Stimulated activated CD4-positive, alpha-beta T cell treated with anti-CD3 and anti-CD28 coated beads, Interleukin-1b, Interleukin-23, amount 100 ng/mL, for 24 hours (primary cell): ENCODE measurements at places on chromosomes 1 and 21.

DNA sequence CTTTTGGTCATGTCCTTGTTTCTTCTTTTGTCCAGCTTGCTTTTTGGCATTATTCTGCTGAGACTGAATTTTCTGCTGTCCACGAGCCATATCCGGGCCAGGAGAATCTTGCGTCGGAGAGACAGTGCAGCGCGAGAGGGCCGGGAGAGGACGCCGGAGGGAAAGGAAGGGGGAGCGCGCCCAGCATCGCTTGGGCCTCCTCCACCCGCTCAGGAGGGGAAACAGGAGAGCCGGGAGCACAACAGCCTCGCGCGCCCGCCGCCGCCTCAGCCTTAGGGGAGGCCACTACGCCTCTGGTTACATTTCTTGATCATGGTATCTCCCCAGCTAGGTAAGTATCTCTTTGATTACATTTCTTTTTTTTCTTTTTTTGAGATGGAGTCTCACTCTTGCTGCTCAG lies 7.4 kb upstream of the DEGS1 start:
- DNase-seq, result no peak

DNA sequence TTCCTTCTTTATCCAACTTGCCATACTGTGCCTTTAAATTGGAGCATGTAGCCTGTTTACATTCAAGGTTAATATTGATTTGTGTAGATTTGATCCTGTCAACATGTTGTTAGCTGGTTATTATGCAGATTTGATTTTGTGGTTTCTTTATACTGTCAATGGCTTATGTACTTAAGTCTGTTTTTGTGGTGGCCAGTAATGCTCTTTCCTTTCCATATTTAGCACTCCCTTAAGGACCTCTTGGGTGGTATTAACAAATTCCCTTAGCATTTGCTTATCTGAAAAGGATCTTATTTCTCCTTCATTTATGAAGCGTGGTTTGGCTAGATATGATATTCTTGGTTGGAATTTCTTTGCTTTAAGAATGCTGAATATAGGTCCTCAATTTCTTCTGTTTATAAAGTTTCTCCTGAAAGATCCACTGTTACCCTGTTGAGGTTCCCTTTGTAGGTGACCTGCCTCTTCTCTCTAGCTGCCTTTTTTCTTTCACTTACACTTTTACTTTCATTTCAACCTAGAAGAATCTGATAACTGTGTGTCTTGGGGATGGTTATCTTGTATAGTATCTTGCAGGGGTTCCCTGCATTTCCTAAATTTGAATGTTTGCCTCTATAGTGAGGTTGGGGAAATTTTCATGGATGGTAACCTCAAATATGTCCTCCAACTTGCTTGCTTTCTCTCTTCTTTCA lies 86.9 kb upstream of the NEGR1 start:
- no peak for DNase-seq

DNA sequence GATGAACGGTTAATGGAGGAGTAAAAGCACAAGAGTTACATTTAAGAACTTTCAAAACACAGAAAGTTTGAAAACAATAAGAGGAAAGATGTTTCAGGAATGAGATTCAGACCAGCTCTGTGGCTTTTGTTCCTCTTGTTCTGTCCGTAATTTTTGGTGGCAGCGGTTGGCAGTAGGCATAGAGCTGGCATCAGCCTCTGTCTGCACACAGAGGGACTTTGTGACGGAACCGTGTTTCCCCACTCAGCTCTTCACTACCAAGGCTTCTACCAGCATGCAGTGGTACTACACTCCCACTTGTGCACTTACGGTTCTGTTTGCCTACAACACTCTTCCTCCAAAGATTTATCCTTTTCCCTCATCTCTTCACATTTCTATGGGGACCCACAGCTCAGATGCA lies 212.8 kb downstream of the DSCAM start:
- DNase-seq, result no peak

GRCh38 chr21:43369124-43369523 lies 57.8 kb downstream of the SIK1 start:
- DNase-seq, result no peak

DNA sequence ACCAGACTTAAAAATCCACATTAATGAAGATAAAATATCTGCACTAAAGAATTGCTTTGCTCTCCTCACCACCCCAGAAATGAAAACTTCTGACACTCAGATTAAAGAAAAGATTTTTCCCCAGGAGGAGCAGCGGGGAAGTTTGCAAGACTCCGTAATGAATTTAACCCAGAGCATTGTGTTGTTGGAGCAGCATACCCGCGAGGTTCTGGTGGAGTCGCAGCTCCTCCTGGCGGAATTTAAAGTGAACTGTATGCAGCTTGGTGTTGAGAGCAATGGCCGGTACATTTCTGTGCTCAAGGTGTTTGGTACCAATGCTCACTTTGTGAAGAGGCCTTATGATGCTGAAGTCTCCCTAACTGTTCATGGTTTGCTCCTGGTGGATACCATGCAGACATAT lies 46.4 kb downstream of the VPS13D start:
- no peak for DNase-seq

- DNase-seq, result no peak
Measured at GRCh38 chr1:117061986-117062415, 1.9 kb downstream of the TTF2 start.

DNA sequence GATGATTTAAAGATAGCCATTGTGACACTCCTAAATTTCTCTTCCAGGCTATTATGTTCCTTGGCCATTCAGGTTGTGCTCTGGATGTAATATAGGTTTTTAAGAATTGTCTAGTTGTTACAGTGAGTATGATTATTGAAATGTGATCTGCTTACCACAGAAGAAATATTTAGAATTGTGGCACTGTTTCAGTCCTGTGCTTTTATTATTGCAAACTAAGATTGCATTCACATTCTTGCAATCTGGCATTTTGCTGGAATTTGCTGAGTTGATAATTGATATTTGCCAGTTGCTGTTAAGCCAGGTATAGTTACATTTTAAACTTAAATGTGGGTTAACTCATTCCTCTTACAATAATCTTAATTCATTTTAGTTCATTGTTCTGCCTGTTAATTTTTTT lies 22.3 kb downstream of the EXO1 start:
- DNase-seq, result no peak

DNA sequence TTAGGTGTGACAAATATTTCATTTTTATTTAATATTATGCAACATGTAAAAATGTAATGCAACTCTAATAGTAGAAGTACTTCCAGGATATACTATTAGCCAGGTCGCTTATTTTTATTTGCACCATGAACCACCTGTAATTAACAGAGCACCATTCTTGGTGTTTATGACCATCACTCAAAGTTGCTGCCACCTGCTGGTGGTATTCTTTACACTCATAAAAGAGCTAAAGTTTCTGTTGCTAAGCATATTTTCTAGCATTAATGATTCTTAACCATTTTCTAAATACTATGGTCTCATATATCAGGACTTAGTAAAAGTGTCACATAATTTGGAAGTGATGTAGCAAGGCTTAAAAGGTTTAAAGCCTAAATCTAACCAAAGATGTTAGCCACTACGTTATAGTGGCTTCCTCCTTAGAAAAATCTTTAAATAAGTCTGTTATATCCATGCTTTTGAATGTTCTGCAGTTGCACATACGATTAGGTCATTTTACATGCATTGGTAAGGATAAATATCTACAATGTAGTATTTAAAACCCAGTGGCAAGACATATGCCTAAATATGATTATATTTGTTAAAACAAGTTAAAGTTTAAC lies 244.5 kb downstream of the NEGR1 start:
- no peak for DNase-seq

DNA sequence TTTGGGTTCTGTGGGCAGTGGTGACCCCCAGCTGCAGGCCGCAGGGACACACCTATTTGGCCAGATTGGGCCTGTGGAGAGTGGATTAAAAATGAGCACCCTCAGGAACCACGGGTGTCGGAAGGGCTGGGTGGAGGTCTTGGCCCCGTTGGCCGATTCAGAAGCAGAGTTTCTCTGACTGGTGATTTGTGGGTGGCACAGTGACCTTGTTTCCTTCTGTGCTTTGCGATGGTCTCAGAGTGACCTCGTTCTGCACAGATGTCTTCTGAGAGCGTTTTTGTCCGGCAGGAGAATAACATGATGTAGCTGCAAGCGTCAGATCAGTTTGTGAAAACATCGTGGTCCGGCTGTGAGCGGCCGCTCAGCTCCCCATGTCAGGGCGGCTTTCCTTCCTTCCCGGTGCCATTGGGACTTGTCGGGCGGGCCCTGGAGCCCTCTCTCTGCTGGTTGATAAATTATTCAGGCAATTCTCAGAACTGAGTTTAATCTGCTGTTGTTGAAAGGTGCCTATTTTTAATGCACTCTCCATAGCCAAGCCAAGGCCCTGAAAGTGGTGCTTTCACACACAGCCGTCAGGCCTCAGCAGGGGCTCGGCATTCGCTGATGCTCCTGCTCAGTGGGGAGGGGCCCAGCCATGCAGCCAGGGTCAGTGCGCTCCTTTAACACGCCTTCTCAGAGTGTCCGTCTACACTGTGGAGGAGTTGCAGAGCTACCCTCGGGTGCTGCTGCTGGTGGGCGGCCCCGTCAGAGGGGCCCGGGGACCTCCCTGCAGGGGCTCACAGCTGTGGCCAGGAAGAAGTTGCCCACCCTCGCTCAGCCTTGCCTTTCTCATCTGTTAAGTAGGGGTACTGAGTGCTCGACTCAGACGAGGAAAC lies 26.8 kb downstream of the TRPM2 start:
- no peak for DNase-seq

GRCh38 chr21:17976139-17976538 lies 157.0 kb upstream of the C21orf91 start:
- no peak for DNase-seq

- DNase-seq, result no peak
Measured at GRCh38 chr1:232194424-232194823, 435.5 kb downstream of the SIPA1L2 start.

DNA sequence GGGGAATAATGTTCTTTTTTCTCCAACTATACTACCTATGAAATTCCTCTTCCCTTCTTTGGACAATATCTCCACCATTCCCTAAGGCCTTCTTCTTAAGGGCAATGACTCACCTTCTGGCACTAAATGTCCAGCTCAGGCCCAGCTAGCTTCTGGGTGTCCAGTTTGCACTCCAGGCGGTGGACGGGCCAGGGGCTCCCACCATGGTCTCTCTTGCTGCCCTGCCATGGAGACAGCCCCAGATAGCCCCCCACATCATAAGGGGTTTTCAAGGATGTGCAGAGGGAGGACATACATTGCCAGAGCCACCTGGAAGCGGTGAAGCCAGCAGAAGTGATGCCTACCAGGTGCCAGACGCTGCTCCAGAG lies 43.8 kb downstream of the C1orf198 start:
- DNase-seq, result no peak

DNA sequence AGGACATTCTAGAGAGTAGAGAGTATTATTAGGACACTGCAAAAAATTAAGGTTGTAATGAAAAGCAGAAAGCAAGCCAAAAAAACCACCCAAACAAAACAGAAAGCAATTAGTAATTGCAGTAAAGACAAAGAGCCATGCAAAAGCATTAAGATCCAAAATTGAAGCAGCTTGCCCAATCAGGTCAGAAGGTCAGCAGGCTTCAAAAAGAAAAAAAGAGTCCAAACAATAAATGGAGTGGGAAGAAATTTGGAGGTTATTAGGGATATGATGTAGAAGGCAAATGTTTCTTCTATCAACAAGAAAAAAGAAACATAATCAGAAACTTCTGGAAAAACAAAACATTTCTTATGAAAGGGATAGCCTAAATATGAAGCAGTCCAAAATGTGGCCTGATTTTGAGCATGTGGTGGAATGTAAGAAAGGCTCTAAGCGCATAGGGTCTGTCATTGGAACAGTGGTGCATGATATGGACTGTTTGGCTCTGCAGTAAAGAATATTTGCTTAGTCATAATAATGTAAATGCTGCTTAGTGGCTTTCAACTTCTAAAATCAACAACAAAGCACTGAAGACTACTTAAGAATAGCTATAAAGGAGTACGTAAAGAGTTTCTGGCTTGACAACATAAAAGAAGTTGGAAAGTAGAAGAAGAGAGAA lies 4.8 kb downstream of the STUM start:
- no peak for DNase-seq

DNA sequence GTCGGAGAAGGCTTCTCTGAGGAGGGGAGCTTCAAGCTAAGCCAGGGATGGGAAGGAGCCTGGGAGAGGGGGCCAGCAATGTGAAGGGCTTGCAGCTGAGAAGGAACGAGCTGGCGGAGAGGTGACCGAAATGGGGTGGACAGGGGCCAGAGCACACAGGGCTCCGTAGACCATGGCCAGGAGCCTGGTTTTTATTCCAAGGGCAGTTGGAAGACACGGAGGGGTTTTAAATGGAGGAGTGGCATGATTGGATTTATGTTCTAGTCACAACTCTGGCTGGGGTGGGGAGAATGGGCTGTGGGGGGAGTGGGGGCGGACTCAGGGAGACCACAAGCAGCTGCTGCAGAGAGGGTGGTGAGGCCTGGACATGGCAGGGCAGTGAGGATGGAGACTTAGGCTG lies 5.1 kb upstream of the EPS8L3 start:
- DNase-seq, result no peak

DNA sequence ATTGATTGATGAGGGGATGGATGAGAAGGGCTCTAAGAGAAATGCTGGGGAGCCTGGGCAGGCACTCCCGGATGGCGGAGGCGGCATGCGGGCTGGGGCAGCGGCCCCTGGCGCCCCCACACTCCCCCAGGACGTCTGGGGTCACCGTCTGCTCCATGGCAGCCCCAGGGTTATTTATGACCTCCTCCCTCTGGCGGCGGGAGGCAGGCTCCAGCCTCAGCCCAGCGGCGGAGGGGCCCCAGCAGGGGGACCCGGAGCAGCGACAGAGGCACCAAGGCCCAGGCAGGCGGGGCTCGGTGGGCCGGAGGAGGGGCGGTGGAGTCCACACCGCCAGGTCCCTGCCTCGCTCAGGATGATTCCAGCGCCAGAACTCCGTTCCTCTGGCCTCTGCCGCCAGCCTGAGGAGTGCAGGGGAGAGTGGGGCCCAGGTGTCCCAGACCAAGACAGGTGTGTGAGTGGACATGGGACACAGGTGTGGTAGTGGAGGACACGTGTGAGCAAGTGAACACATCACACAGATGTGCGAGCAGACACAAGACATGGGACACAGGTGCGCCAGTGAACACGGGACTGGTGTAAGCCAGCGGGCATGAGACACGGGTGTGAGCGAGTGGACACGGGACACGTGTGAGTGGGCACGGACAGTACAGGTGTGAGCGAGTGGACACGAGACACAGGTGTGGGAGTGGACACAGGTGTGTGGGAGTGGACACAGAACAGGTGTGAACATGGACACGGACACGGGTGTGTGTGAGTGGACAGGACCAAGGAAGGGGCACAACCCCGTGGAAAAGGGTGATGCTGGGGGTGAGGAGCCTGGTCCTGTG lies 2.5 kb upstream of the SAMD11 start:
- no peak for DNase-seq

DNA sequence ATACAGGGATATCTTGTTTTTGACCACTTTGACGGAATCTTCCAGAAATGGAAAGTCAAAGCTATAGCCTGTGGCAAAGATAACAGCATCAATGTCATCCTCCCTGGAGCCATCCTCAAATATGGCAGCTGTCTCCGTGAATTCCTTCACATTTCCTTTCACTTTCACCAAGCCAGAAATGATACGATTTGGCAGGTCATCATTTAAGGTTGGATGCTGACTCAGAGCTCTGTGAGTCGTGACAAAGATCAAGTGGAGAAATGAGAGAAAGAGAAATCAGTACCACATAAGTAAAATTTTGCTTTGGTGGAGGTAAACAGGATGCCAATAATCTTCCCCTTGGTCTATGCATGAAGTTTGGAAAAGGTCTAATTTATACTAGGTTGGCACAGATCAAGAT lies 23.9 kb downstream of the FMO5 start:
- DNase-seq, result no peak

GRCh38 chr1:155645648-155646047 lies 35.6 kb downstream of the MSTO1 start:
- DNase-seq, result no peak

- DNase-seq, result no peak
Measured at GRCh38 chr1:175530183-175530582, 213.2 kb downstream of the TNR start.

- DNase-seq, result no peak
Measured at GRCh38 chr1:209534496-209535250, 48.8 kb upstream of the CAMK1G start.
